Activated naive CD4-positive, alpha-beta T cell treated with anti-CD3 and anti-CD28 coated beads, Interleukin-2, amount 50 U/mL, for 16 hours (primary cell): ENCODE measurements at places on chromosomes 11 and 22.

GRCh38 chr11:102391549-102392237 lies 44.7 kb downstream of the BIRC2 start:
- no peak for DNase-seq

- no peak for DNase-seq
Observed at GRCh38 chr11:56700242-56700913, 1.5 kb downstream of the OR9G1 start.

DNA sequence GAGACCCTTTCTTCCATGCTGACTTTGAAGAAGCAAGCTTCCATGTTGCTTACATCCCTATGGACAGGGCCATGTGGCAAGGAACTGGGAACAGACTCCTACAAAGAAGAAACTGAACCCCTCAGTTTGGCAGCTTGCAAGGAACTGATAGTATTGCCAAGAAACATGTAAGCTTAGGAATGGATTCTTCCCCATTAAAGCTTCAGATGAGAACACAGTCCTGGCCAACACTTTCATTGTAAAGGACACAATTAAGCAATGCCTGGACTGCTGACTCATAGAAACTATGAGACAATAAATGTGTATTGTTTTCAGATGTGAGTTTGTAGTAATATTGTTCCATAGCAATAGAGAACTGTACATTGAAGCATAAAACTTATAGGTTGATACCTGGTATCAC lies 82.4 kb downstream of the AASDHPPT start:
- no peak for DNase-seq

GRCh38 chr22:36332623-36333332 lies 55.0 kb downstream of the MYH9 start:
- peak; percentile 71 for DNase-seq

DNA sequence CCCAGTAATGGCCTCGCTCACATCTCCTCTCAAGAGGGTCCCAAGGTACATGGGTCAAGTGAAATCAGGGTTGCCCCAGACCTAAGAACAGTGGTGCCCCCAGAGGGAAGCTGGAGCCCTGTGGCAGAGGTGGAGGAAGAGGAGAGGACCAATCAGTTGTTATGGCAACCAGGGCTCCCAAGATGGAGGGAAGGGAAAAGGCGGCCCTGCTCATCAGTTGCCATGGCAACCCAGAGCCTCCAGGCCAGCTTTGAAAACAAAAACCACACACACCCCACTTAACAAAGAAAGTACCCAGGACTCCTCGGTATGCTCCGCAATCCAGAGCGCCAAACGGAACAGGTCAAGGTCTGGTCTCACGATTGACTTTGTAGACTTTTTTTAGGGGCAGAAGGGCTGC lies 53.5 kb upstream of the SLC35C1 start:
- no peak for DNase-seq

GRCh38 chr11:44600261-44600660 lies 34.8 kb downstream of the CD82 start:
- DNase-seq: no peak

DNA sequence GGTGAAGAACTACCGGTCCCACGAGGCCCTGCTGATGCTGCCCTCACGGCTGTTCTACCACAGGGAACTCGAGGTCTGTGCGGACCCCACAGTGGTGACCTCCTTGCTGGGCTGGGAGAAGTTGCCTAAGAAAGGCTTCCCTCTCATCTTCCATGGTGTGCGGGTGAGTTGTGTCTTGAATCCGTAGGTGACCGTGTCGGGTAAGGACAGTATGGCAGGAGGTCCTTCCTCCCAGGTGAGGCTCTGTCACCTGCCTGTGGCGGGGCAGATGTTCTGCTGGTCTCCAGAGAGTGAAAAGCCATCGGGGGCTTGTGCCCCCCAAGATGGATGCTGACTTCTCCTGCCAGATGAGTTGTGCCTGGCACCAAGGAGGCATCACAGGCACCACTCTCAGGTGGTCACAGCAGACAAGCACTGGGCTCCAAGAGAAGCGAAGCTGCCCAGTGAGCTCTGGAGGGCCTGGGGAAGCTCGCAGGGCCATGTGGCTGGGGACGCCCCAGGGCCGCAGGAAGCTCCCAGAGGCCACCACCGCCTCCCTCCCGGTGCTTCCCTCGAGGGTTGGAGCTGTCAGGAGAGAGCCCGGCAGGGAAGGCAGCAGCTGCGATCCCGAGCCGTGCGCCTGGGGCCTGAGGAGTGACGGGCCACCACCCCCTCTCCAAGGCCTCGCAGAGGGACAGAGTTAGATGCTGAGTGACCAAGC lies 17.3 kb upstream of the PANX2 start:
- DNase-seq: no peak

- no peak for DNase-seq
Observed at GRCh38 chr11:5626196-5626595, 1.4 kb downstream of the TRIM34 start.

GRCh38 chr11:119100994-119101758 lies 477 bp downstream of the DPAGT1 start:
- DNase-seq: no peak

DNA sequence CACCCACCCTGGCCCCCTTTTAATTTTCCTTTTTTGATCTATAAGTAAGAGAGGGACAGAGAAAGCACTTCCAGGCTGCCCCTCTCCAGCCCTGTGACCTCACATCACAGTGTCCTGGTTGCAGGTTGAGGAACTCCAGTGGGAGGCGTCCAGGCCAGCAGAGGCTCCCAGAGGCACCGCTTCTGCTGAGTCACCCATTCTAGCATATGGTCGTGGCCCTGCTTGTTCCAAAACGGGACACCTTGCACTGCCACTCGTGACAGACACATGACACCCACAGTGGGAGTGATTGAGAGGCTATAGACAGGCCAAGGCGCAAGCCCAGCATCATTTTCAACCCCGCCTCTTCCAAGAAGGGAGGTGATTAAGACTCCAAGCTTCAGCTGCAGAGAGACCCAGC lies 16.0 kb upstream of the TMPRSS4 start:
- DNase-seq: no peak

DNA sequence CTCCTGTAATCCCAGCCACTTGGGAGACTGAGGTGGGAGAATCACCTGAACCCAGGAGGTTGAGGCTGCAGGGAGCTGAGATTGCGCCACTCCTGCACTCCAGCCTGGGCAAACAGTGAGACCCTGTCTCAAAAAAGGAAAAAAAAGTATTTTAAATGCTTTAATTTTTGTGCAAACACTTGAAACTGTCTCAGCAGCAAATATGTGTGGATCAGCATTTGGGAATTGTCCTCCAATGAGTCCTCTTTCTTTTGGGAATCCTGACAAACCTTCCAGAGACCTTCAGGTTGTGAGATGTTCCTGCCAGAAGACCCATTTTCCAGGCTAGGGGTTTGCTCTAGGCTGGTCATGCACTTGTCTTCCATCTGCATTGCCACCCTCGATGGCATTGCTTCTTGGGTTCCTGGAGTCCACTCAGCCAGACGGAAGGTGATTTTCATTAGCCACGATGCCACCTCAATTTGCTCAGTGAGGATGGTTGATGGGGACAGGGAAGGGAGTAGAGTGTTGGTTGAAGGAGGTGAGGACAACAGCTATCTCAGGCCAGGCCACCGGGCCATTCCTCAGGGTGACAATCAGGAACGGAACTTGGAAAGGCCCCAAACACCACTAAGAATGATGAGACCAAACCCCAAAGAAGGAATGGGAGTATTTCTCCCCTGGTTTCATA lies 55.4 kb downstream of the ST14 start:
- no peak for DNase-seq

- no peak for DNase-seq
Observed at GRCh38 chr11:75380716-75381420, 18.4 kb upstream of the RPS3 start.

DNA sequence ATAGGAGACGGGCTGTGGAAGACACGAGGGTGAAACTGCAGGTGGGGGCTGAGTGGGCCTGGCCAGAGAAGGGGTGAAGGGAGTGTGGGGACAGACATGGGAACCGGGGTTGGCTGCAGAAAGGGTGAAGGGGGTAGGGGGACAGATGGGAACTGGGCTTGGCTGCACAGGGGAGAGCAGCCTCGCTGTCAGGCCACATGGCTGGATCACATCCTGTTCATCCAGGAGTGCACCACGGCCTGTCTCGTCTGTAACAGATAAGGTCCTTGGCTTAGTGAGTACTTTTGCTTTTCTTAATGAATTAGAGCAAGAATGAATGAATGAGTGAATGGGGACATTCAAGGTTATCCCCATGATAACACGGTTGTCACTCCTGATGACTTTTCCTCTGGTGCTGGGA lies 13.5 kb downstream of the FBLN1 start:
- DNase-seq: no peak
